ENCODE measurements at places on chromosomes 16 and 17.

DNA sequence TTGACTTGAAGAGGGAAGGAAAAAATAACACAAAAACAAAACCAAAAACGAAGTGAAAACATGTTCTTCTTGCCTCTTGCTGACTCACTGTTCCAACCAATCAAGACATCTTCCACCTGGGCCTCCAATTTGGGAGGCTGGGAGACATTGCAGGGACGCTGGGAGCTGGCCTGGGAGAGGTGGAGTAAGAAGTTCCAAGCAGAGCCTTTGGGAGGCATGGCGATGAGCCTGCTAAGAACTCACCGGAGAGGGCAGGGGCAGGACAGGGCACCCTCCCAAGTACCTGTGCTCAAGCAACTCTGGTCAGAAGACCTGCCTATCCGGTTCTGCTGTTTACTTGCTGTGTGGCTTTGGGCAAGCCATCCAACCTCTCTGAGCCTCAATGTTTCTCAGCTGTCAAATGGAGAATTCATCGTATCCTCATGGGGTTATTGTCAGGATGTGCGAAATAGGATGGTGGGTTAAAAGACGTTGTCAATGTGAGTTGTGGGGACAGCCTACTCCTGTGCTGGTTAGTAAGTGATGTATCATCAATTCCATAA, 856 bp upstream of the GLP2R start:
- DNase-seq: no peak

- no peak for DNase-seq
Measured at GRCh38 chr17:81480140-81481072, 32.2 kb downstream of the ACTG1 start.

DNA sequence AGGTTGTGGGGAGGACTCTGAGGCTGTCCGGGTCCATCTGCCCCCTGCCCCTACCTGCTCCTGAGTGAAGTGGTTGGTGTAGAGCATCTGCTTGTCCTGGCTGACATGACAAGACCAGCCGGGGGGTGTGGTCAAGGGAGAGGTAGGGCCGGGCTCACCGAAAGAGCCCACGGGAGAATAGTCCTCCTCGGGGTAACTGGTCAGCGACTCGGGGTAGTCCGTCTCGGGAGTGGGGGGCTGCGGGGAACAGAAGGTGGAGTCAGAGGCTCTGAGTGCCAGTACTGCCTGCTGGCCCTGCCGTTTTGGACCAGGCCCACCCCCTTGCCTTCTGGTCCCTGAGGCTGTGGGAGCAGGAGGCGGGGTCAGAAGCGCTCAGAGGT, 27.8 kb downstream of the ARHGAP27 start:
- no peak for DNase-seq

GRCh38 chr17:18368946-18369345, 5.6 kb upstream of the SHMT1 start:
- no peak for DNase-seq

Measured in epithelial cell of proximal tubule (primary cell).